Neuronal stem cell (in vitro differentiated cells): ENCODE measurements at places on chromosomes 7 and 10.

GRCh38 chr10:6753644-6754043, 173.6 kb upstream of the PRKCQ start:
- H3K27ac ChIP-seq: no peak overlapping the region
- no peak for DNase-seq
- peaks cover 5% of the 10 kb centered on the region for H3K4me1 ChIP-seq
- no peak overlapping the region for H3K4me3 ChIP-seq
- no peaks in the 10 kb centered on the region for H3K27me3 ChIP-seq

DNA sequence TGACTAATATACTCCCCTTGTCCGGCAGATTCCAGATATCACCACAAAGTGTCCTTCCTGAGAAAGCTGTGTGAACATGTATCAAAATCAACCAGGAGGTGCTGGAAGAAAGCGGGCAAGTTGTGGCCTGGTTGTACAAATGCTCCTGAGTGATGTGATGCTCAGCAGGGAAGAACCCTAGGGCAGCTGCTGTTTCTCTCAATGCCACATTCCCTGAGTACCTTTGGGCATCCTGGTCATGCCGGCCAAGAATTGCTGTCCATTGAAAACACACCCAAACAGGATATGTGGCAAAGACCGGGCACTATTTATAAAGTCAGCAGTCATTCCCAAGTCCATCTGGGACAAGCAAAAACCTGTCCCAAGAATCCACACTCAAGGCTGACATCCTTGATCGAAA, 7.8 kb upstream of the ADCY1 start:
- DNase-seq: no peak
- H3K4me3 ChIP-seq: no peak overlapping the region
- no peaks in the 10 kb centered on the region for H3K4me1 ChIP-seq
- no peak overlapping the region for H3K27ac ChIP-seq
- H3K36me3 ChIP-seq: no peaks in the 10 kb centered on the region

DNA sequence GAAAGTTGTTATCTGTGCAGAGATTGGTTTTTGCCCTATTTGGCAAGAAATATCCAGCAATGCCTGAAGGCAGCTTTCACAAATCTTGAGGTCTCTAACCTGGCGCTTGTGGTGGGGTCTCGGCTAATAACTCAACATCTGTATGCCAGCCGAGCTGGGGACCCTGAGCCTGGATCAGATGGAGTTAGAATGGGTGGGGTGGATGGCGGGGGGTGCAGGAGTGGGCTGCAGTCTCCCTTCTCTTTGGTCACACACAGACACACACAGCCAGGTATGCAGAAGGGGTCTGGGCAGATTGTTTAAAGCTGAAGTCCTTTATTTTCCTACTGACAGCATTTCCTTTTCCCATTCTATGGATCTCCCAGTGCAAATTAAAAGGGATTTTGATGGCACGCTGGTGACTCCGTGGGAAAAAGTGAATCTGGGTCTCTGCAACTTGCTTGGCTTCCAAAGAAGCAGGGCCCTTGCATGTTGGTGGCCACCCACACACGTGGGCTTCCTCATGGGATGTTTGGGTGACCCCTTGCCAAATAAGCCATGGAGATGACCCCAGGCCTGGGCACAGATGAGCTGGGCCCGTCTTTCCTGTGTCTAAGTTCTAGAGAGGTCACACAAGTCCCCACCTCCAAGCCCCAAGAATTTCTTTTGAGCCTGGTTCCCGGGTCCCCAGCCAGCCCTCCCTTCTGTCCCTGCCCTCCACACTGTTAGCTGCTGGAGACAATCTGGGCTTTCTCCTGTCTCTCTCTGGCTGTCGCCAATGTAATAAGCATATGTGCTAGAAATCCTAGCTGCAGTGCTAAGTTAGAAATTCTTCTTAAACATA, 39.9 kb upstream of the EMX2 start:
- no peak overlapping the region for H3K4me3 ChIP-seq
- no peaks in the 10 kb centered on the region for H3K27me3 ChIP-seq
- no peak for DNase-seq

GRCh38 chr10:24009736-24010135, 199.2 kb upstream of the KIAA1217 start:
- H3K4me3 ChIP-seq: no peak overlapping the region
- H3K27me3 ChIP-seq: no peaks in the 10 kb centered on the region
- DNase-seq: no peak
- no peaks in the 10 kb centered on the region for H3K36me3 ChIP-seq
- peaks cover 16% of the 10 kb centered on the region for H3K4me1 ChIP-seq

GRCh38 chr7:101134399-101134980, 7.6 kb downstream of the SERPINE1 start:
- peaks cover 20% of the 10 kb centered on the region for H3K4me1 ChIP-seq
- no peak for DNase-seq
- H3K27ac ChIP-seq: peak overlapping the region; percentile 64
- no peaks in the 10 kb centered on the region for H3K36me3 ChIP-seq
- no peaks in the 10 kb centered on the region for H3K27me3 ChIP-seq
- H3K4me3 ChIP-seq: no peak overlapping the region

GRCh38 chr10:89001024-89001728, 10.6 kb downstream of the FAS start:
- H3K27ac ChIP-seq: no peak overlapping the region
- peaks cover 2% of the 10 kb centered on the region for H3K36me3 ChIP-seq

DNA sequence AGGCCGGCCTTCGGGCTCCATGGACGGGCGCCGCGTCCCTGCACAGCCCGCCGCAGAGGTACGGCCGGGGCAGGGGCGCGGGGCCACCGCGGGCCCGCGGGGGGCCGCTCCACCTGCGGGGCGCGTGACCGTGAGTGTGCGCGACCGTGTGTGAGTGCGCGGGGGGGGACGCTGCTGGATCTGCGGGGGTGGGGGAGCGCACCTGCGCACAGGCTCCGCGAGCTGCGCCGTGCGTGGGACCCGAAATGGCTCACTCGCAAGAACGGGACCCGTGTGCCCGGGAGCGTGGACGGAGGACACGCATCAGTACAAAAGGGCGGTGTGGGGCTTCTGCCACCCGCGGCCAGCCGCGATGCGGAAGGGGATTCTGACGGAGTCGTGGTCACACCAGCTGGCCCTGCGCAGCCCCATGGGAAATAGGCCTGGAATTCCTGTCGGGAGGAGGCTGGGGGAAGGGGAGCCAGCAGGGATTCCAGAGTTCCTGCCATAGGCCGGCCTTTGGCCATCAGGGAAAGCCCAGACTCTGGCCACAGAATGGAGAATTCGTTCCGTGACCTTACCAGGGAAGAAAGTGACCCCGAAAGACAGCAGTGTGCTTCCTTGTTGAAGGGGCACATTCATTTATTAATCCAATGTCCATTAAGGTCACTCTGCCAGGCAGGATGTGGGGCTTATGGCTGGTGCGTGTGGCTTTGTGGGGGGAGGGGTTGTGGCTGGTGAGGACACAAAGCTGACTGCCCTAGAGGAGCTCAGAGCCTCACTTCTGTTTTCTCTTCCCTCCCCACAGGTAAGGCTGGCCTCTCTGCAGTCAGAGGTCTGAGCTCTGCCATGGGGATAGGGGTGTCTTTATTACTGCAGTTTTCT, 494 bp downstream of the REPIN1 start:
- no peaks in the 10 kb centered on the region for H3K27me3 ChIP-seq
- peak overlapping the region; percentile 92 for H3K27ac ChIP-seq
- peaks cover 32% of the 10 kb centered on the region for H3K36me3 ChIP-seq
- H3K4me3 ChIP-seq: peak overlapping the region; percentile 72
- DNase-seq: peak; percentile 72
- peaks cover 9% of the 10 kb centered on the region for H3K4me1 ChIP-seq
